ENCODE measurements at places on chromosomes 7 and 10.

- DNase-seq: no peak
These were observed 655.9 kb upstream of the IGFBP3 start for GRCh38 chr7:46576950-46577349.

DNA sequence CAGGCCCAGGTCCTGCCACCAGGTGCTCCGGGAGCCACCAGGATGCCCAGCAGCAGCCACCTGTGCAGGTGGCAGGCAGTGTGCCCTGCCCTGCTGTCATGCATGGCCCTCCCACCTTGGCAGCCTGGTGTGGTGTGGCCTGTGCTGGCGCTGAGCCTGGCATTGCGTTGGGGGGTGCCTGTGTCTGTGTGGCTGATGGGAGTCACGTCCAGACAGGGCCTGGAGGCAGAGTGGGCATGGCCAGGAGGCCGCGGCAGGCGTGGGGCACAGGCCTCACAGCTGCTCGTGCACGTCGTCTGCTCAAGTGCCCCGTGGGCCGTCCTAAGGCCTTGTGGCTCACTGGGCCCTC lies 8.7 kb downstream of the TTYH3 start:
- DNase-seq: no peak

- no peak for DNase-seq
These were observed 156.3 kb upstream of the HGF start for GRCh38 chr7:81926154-81926553.

DNA sequence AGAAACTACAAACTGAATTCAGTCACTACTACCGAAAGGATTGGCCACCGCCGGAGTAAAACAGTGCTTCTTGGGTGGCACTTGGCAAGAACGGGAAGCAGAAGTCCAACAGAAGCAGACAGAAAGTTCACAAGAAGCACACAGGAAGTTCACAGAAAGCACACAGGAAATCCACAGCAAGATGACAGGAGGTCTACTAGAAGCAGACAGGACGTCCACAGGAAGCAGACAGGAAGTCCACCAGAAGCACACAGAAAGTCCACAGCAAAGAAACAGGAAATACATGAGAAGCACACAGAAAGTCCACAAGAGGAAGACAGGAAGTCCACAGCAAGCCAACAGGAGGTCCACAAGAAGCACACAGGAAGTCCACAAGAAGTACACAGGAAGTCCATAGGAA lies 399.2 kb upstream of the AUTS2 start:
- DNase-seq: peak; percentile 39

GRCh38 chr10:96309628-96310320 lies 5.5 kb downstream of the DNTT start:
- DNase-seq: no peak

- no peak for DNase-seq
These were observed 484 bp upstream of the MSRB2 start for GRCh38 chr10:23094786-23095403.

GRCh38 chr7:106176414-106177299 lies 64.5 kb upstream of the SYPL1 start:
- DNase-seq: peak; percentile 57

- DNase-seq: no peak
These were observed 3.2 kb upstream of the EGR2 start for GRCh38 chr10:62819141-62819920.

DNA sequence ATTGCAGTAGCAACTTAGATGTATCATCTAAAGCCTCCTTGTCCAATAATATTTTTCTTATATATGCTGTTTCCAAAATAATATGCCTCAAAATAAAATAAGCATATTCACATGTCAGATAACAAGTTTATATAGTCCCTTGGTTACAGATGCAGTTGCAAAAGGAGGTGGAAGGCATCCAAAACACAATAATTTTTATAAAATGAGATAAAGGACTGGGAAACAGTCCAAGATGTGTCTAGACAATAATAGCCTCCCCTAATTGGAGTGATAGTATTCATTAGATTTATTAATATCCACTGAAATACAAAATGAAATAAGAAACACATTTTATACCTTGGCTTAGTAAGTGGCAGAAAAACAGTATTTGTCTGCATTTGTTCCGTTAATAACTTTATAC lies 30.3 kb downstream of the BCAP29 start:
- no peak for DNase-seq

DNA sequence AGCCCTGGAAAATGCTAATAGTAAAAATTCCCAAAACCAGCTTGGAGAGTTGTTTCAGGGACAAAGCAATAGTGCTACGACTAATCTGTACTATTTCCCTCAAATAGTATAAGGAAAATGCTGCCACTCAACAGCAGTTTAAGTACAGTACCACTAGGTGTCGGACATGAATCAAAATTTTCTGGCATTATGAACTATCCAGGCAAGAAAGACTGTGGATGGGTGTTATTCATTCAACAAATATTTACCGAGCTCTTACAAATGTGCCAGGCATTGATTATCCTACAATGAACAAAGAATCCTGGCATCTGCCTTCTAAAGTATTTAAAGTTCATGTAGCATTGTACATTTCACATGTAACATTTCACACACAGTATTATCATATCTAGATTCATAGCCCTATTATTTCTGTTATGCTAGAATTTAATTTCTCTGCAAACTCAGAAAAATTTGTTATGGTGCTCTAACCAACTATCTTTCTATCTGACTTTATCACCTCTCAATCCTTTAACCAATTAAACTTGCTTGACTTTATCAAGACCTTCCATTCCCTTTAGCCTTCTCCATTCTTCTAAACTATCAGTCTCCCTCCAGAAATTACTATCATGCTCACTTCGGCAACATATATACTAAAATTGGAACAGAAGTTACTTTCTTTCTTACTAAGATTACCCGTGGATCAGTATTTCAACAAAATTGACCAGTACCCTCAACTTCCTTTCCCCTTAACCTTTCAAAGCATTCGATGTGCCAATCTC lies 80.6 kb downstream of the ARHGAP21 start:
- DNase-seq: no peak

- no peak for DNase-seq
These were observed 7.1 kb upstream of the C10orf105 start for GRCh38 chr10:71726580-71727104.

- DNase-seq: no peak
These were observed 106.4 kb upstream of the FAM20C start for GRCh38 chr7:85883-86515.

DNA sequence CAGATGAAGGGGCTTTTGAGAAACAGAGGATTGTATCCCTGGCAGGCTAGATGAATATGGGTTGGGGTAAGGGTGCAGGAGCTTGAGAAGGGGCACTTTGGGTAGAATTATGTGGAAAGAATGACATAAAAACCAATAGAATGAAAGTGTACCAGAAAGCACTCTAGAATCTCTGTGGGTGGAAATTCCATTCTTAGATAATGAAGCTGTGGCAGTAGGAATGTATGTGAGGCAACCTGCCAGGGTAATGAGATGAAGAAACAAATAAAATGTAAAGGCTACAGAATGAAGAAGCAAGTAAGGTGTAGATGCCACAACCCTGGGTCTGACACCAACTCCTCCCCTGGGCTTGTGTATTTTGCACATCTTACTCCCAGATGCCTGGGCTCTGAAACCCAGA lies 16.8 kb downstream of the NOBOX start:
- DNase-seq: no peak

GRCh38 chr10:98444314-98445006 lies 2.3 kb downstream of the HPS1 start:
- DNase-seq: no peak

GRCh38 chr7:147937428-147937827 lies 653.1 kb upstream of the C7orf33 start:
- no peak for DNase-seq

DNA sequence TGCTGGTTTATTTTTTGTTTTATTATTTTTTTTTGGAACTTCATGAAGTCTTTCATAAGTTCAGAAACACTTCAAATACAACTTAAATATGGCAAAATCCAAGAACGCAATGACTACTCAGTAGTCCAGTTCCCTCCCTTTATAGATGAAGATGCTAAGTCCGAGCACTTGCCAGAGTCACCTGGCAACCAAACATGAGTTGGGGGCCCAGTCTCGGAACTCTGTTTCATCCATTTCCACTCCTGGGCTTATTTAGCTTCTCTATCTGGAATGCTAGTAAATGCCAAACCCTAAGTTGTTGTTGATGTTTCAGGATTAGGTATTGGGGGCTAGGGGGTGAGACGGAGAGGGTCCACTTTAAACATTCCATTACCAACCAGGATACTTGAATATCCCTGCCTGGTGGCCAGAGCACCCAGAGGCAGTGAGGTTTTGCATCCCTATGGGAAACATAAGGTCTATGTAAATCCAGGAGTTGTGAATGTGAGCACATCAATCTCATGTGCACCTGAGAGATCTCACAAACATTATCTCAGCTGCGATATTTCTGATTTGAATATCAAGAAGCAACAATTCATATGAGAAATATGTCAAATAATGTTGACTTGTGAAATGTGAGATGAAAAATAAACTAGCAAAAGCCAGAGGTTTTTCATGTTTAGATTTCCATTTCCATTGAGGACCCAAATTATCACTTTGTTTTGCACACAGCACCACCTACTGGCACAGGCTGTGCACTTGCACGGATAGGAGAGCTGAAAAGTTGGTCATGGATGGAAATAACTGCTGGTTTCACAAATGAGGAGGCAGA lies 129.3 kb downstream of the PKD1L1 start:
- no peak for DNase-seq

DNA sequence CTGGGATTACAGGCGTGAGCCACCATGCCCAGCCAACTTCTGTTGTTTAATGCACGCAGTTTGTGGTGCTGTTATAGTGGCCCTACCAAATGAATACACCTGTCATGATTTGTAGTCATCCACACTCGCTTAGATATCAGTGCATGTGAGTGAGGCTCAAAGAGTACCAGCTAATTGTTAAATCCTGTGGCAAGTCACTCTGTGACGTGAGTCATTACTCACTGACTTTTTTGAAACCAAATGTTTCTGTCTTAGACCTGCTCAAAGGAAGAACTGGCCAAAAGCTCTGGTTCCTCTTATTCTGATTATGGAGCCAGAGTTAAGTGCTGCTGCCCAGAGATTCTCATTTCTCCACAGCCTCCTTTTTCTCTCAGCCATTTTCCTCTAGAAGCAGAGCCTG lies 109.4 kb downstream of the PRKAG2 start:
- DNase-seq: no peak

- no peak for DNase-seq
These were observed 76.6 kb downstream of the RBM33 start for GRCh38 chr7:155721056-155721455.

DNA sequence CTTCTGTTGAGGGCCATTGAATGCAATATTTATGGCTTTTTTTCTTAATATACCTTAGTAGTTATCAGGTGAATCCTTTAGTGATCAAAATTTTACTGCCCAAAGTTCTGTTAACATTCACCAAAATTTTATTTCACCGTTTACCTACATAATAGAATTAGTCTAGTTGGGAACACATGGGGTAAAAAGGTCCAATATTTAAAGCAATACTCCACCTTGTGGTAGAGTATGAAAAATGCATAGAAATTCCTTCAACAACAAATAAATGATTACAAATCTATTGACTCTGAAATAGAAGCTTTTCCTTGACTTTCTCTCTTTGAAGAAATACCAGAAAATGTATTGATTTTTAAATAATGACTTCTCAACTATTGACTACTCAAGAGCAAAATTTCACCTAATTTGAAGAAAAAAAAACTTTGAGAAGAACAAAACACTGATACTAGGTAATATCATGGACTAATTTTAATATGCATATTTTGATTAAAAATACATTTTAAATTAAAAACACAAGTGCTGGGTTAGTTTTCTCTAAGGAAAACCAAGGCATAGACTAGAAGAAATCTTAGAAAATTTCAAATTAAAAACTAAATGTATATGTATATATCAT lies 43.3 kb downstream of the POLR1F start:
- DNase-seq: no peak

DNA sequence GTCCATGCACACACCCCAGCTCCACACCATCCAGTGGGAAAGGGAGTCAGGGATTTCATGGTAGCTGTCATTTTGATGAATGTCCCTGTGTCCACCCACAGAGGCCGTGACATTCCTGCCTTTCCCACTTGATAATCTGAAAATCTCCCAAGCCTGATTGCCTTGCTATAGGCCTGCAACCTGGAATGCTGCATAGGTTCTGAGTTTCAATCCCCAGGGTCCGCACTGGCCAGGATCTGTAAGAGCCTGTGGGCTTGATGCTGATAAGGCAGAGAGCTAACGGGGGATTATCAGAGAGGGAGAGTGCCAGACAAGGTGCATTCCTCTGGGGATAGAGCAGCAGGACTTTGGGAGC lies 57.5 kb downstream of the RBM20 start:
- DNase-seq: no peak

- DNase-seq: no peak
These were observed 49.5 kb downstream of the NEURL1 start for GRCh38 chr10:103542764-103543616.

DNA sequence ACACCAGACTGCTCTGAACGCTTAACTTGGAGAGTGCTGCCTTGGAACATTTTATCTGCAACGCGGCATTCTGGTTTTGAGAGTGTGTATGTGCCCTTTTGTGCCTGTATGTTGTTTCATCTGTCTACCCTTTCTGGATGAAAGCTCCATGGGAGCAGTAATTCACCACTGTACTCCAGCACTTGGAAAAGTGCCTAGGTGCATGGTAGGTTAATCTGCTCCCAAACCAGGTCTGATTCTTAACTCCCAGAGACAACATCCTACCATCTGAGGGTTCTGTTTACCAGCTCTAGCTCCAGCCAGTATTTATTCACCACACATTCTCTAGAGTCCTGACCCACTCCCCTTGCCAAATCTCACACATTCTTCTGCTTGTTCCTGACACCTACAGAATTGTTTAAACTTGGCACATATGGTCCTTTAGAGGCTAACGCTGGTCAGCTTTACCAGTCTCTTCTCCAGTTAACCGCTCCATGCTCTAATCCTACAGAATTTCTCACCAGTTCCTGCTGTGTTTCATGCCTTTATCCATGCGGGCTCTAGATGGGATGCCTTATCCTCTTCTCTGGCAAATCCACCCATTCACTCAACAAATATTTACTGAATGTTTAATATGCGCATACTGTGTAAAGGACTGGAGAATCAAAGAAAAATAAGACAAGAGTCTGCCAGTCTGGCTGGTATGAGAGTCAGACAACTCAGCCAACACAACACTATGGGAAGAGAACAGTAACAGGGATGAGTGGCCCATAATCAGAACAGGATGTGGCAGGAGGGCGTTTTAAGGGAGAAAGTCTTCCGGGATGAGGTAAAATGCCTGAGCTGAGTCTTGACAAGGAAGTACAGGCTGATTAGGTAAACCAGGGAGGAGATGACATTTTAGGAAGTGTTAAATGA lies 46.3 kb downstream of the MTPN start:
- DNase-seq: no peak

GRCh38 chr7:47045207-47046051 lies 536.5 kb downstream of the TNS3 start:
- DNase-seq: no peak

DNA sequence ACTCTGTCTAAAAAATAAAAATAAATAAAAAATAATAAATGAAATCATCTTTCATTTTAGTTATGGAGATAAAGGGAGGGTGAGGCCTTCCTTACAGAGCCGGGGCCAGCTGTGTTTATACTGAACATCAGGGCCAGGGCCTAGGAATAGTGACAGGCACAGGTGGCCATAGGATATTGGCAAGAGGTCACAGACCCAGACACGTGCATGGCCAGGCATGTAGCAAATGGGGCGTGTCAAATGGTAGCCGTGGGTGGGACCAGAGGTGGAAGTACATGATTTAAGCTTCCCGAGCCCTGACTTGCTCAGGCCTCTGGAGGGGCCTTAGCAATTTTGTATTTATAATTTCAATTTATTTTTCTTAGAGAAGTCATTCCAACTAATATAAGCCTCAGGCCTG lies 353.0 kb downstream of the ANKRD30A start:
- DNase-seq: no peak
